ENCODE measurements at places on chromosomes 5 and 9.

- DNase-seq: no peak
These were observed 24.6 kb downstream of the TTF1 start for GRCh38 chr9:132381966-132382541.

DNA sequence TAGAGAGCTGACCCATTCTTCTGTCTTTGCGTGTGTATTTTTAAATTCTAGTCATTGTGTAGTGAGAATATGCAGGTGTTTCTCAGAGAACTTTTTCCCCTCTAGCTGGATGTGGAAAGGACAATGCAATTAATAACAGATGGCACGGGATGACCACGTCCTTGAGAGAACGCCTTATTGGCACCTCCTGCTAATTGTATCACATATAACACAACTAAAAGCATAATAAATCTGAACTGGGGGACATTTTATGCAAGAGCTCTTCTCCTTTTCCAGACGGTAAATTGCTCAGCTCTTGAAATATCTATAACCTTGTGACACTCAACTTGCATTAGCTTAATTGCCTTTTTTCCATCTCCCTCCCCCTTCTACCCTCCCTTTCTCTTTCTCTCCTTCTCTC lies 62.9 kb upstream of the IZUMO3 start:
- no peak for DNase-seq

GRCh38 chr5:138600446-138600845 lies 25.2 kb upstream of the HSPA9 start:
- no peak for DNase-seq

DNA sequence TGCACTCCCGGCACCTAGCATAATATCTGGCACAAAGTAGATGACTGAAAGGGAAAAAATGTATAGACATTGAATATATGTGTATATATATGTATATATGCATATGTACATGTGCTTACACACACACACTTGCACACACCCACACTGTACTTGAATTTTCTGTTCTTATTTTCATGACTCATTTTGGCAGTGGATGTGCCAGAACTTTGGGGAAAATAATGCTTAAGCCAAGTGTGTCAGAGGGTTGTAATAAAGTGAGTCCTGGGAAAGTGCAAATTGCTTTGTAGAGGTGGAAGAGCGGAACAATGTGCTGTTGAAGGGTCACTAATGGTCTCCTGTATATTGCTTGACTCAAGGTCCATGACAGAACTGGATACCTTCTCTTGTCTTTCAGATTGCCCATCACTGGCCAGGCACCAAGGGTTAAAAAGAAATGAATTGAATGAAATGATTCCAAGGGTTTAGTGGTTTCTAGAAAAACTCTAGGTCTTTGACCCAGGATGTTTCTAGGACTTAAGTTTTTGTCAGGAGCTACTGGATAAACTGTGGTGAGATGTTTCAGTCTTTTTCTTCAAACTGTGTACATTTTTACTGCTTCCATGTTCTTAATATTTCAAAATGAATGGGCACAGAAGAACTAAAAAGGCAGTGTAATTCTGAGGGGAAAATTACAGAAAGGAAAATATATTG lies 129.9 kb upstream of the MOCS2 start:
- DNase-seq: no peak

GRCh38 chr9:113918697-113919350 lies 42.7 kb downstream of the ZNF618 start:
- DNase-seq: no peak

GRCh38 chr9:72037571-72037970 lies 22.8 kb downstream of the C9orf57 start:
- no peak for DNase-seq

GRCh38 chr5:143685246-143685815 lies 126.6 kb upstream of the HMHB1 start:
- DNase-seq: no peak

Data from naive thymus-derived CD4-positive, alpha-beta T cell (primary cell).